ENCODE measurements at places on chromosomes 2 and 18.

DNA sequence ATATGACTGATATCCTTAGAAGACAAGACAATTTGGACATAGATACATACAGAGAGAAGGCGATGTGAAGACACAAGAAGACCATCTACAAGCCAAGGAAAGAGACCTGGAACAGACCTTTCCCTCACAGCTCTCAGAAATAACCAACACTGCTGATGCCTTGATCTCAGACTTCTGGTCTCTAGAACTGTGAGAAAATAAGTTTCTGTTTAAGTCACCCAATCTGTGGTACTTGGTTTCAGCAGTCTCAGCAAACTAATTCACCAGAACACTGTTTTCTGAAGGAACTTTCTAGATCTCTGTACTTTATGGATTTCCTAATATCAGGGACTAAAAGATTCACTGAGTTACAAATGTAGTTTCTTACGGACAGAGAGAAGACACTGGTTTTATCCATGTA, 58.8 kb downstream of the NAB1 start:
- DNase-seq: no peak

- no peak for DNase-seq
Observed at GRCh38 chr2:142681952-142682351, 195.5 kb upstream of the KYNU start.

DNA sequence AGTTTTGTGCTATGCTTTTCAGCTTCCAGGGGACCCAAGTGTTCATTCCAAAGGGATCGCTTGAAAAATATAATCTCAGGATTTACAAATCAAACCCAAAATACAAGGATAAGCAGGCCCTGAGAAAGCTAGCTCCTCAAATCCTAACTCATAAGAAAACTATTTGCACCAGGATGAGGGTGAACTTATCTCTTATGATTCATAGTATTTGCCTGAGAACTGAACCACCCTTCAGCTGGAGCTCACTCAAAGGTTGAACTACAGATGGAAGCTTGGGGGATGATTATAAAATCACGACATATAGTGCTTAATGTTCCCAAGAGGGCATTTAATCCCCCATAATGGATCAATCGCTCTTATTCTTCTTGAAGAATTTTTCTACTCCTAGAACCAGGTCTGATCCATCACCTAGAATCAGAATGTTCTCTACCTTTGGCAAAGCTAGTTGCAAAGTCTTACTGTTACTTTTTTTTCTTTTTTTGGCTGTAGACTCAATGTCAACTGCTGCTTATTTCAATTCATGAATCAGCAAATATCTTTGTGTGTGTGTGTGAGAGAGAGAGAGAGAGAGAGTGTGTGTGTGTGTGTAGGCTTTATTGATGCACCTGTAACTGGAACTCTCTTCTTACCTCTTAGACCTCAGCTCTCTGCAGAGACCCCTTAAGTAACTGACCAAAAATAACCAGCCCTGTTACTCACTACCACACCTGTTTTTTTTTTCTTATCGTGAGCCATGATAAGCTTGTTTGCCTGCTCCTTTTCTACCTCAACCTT, 44.8 kb downstream of the ARL4C start:
- no peak for DNase-seq

DNA sequence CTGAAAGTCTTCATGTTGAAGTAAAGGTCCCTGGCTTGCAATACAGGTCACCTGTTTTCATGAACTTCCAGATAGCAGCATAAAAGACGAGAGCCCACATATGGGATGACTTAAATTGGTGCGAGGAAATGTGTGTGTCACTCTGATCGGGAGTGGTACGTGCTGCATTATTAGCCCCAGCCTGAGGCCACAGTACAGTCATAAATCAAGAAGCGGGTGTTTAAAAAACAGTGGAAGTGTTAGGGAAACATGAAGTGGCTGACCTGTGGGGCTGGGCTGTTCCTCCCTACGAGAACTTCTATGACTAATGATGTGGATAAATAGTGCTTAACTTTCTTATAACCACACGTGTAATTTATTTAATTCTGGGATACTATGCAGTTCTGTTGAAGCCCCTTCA, 24.4 kb downstream of the RDH14 start:
- no peak for DNase-seq

GRCh38 chr18:62614494-62614893, 91.7 kb downstream of the ZCCHC2 start:
- no peak for DNase-seq

GRCh38 chr2:149112713-149113112, 74.2 kb downstream of the LYPD6B start:
- DNase-seq: no peak

GRCh38 chr2:45168711-45169338, 159.6 kb upstream of the SIX2 start:
- DNase-seq: no peak

GRCh38 chr2:30266051-30266621, 34.8 kb downstream of the LBH start:
- DNase-seq: no peak

Measured in GOT3 (cell line).